ENCODE measurements at places on chromosomes 12 and 14. TPM values are rescaled to one million over a fixed set of nuclear protein-coding genes. Genes with fewer than 3 reads are reported as not detected.

RASSF8 gene
- 6.5 TPM for total RNA-seq

CPM gene
- total RNA-seq = 59.0 TPM

GRCh38 chr12:12491606-12492005 lies 71.1 kb downstream of the DUSP16 start:
- no peak for DNase-seq

DNA sequence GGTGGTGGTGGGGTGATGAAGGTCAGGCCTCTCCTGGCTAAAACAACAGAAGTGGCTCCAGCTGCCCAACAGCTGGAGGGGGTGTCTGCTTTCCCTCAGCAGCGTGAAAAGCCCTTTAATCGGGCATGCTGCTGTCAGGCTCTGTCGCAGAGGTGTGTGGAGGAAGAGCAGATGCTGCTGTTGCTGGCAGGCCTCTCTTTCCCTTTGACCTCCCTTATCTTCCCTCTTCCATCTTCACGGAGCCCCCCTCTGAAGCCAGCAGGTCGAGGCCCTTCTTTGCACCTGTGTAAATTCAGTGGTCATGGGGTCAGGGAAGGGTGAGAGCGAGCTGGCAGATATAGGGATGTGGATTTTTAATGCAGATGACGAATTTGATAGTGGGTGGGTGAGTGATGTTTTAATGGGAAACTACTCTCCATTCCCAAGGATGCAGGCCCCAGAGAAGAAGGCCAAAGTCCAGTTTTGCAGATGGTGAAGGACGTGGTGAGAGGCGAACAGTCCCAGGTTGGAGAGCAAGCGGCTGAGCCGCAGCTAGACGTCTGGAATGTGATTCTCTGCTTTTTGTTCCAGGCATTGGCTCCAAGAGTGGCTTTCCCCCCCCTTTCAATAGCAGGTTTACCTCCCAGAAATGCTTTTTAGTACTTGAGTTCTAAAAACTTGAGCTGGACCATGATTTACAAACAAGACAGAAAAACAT lies 64.0 kb downstream of the SMOC1 start:
- DNase-seq = no peak

- no peak for DNase-seq
Measured at GRCh38 chr12:124490584-124491305, 76.7 kb downstream of the NCOR2 start.

SERPINA3 gene
- total RNA-seq = 77.2 TPM

- DNase-seq = no peak
Measured at GRCh38 chr12:54240971-54241588, 38.8 kb downstream of the CBX5 start.

HOXC9 gene
- 4.9 TPM for total RNA-seq

Data from suprapubic skin (tissue), 4 donors.